ENCODE measurements at places on chromosomes 16 and 17. TPM values are rescaled to one million over a fixed set of nuclear protein-coding genes. Genes with fewer than 3 reads are reported as not detected.

EPOP gene
- polyA plus RNA-seq = 1.4 TPM

- DNase-seq = no peak
These were observed 22.1 kb downstream of the MYO18A start for GRCh38 chr17:29158096-29158487.

GRCh38 chr17:31568121-31568520 lies 176.6 kb downstream of the RAB11FIP4 start:
- DNase-seq = no peak

ENPP7 gene
- 5.7 TPM for polyA plus RNA-seq

DNA sequence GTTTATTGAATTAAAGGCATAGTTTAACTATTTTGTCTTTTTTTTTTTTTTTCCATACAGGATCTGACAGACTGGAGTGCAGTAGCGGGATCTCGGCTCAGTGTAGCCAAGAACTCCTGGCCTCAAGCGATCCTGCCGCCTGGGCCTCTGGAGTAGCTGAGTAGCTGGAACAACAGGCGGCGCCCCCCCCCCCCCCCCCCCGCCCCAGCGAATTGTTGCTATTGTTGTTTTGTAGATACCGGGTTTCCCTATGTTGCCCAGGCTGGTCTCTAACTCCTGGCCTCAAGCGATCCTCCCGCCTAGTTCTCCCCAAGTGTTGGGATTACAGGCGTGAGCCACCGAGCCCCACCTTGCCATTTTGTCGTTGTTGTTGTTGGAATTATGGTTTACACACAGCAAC lies 1.3 kb upstream of the CENPV start:
- DNase-seq = no peak

CFAP97D1 gene
- 0.08 TPM for polyA plus RNA-seq

DNA sequence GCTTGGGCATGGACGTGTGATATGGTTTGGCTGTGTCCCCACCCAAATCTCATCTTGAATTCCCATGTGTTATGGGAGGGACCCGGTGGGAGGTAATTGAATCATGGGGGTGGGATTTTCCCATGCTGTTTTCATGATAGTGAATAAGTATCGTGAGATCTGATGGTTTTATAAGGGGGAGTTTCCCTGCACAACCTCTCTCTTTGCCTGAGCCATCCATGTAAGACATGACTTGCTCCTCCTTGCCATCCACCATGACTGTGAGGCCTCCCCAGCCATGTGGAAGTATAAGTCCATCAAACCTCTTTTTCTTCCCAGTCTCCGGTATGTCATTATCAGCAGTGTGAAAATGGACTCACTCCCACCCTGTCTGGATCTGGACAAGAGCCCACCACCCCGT lies 393.4 kb downstream of the SEC14L1 start:
- no peak for DNase-seq

GRCh38 chr16:2429771-2430663 lies 770 bp downstream of the CCNF start:
- DNase-seq = no peak

GRCh38 chr16:76265434-76266045 lies 11.7 kb upstream of the CNTNAP4 start:
- no peak for DNase-seq

- no peak for DNase-seq
These were observed 12.4 kb upstream of the HEATR6 start for GRCh38 chr17:60091109-60091508.

- no peak for DNase-seq
These were observed 142.6 kb upstream of the PLCG2 start for GRCh38 chr16:81636298-81636993.

- DNase-seq = no peak
These were observed 193.7 kb downstream of the SHCBP1 start for GRCh38 chr16:46427340-46428107.

DNA sequence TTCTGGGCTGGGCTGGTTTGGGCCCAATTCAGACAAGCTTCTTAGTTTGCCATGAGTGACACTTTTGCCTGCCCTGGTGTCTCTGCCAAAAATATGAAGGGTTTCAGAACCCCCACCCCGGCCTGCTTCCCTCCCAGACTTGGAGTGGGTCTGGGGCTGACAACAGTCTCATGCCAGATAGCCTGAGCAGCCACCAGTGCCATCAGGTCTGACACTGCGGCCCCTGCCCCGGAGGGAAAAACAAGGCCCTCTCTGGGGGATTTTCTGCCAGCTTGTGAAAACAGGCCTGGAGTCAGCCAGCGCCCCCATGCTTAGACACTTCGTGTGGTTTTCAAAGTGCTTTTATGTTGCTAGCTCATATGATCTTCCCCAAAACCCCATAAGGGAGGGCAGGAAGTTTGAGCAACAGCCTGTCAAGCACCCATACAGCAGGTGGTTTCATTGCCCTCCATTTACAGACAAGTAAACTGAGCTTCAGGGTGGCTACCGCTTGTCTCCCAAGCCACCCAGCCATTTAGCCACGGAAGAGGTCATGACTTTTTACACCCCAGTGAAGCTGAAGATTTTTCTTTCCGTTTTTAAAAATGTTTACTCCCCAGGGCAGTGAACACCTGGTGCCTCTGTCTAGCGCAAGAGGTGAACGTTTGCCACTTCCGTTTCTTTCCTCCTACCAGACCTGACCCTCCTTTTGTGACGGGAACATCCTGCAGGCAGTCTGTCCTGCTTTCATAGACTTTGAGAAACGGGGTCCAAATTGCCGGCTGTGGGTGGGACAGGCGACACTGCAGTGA lies 300.6 kb downstream of the SEC14L1 start:
- no peak for DNase-seq

PNMT gene
- polyA plus RNA-seq = 2.1 TPM

GRCh38 chr16:27174798-27175197 lies 28.5 kb upstream of the KDM8 start:
- DNase-seq = no peak

DNA sequence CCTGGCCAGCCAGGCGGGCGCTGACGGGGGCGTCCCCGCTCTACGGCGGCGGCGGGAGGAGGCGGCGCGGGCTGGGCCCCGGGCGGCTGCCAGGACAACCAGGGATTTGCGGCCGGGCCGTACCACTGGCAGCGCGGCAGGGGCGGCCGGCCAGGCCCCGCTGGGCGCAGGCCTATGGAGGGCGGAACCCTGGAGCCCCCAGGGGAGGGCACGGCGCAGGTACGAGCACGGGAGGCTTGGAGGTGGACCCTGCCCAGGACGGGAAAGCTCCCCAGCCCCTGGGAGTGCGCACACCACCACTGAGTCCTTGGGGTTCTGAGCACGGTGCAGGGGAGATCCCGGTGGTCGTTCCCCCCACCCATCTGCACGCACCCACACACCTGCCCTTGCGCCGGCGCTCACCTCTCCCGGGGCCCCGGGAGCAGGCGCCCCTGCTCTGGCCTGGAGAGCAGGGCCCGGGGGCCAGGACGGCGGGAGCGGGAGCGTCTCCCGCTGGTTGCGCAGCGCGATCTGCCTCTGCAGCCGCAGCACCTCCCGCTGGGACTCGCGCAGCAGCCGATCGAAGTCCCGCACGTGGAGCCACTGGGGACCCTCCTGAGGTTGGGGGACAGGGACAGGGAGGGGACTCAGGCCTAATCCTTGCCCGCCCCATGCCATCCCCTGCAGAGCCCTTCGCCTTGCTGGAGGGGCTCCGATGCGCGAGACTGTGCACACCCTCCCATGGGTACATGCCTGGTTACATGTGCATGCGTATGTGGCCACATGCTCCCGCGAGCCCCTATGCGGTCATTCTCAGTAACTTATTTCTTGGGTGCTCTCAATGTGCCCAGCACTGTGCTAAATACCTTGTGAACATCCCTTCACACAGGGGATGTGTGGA lies 3.9 kb downstream of the TSPOAP1 start:
- no peak for DNase-seq

GRCh38 chr16:18800775-18801144 lies 589 bp downstream of the ARL6IP1 start:
- DNase-seq = no peak

- no peak for DNase-seq
These were observed 41.4 kb downstream of the SETD6 start for GRCh38 chr16:58556678-58557077.

RPL26 gene
- polyA plus RNA-seq = 2,676 TPM

DNA sequence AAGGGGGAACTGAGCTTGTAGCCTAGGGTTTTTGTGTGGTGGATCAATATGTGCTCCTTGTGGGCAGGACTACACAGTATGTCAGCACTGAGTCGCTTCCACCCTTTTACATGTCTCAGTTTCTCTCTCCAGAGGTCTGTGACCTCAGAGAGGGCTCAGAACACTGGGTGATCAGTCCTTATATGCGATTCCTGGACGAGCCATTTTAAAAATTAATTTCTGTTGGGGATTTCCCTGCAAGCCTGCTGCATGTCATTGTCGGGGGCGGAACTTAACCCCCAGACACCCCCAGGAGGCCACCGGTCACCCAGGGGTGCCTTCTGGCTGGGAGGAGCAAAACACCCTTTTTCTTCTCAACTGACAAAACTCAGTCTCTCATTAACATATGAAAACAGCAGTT lies 14.1 kb downstream of the DHRS7B start:
- no peak for DNase-seq

DNA sequence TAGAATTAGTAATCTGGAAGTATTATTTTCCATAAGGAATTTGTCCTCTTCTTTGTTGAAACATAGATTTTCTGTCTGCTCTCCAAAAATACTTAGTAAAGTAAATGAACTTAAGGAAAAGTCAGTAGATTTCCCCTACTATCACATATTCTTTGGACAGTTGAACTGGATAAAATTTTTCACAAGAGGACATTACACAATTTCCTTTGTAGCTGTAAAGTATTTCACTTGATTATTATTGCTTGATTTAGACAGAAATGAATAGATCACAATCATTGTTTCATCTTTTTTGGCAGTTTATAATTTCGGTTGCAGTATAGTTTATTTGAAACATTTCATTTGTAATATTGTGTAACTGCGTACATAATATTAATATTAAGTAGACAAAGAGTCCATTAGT lies 12.5 kb downstream of the CYB5B start:
- no peak for DNase-seq

DNA sequence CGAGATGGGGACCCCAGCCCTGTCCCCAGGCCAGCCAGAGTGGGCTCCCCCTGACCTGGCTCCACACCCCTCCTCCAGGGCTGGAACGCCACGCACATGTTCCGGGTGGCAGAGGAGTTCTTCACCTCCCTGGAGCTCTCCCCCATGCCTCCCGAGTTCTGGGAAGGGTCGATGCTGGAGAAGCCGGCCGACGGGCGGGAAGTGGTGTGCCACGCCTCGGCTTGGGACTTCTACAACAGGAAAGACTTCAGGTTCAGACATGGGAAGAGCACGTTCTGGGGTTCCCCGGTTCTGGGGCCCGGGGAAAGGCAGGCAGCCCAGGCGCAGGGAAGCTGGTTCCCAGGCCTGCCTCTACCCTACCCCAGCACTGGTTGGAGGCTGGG lies 4.6 kb downstream of the ACE start:
- DNase-seq = no peak

DNA sequence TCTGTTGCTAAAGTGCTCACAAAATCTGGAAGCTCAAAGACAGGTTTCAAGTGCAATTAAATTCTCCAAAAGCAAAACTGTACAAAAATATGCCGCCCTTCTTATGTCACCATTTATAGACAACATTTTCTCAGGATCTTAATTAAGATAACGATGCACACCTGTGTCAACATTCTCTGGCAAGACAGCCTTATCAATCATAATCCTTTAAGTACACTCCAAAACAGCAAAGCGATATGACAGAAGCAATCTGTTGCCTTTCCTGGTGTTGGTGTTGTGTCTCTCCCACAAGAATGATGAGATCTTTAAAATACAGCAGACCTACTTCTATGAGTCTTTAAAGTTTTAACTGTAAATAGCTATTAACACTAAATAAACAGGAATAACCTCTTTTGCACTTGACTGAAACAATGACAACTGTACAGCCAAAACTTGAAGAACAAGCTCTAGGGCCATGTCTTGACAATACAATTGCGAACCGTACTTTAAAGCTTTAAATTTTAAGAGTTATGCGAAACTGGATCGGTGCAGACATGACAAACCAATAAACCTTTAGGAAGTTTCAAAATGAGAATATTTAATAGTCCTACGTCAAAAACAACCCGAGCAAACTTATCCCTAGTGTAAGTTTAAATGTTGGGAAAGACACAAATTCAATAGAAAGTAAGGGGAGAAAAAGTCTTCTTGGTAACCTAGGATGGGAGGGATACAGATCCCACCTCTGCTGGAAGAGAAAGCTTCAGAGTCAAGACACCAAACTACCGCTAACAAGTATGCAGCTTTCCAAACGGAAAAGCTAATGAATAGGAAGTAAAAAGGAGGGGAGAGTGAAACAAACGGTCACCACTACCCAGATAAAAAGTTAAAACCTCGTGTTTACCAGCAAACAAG lies 3.3 kb upstream of the IRX5 start:
- DNase-seq = no peak

CCL4 gene
- 0.62 TPM for polyA plus RNA-seq

HS3ST6 gene
- polyA plus RNA-seq = 0.55 TPM

DNA sequence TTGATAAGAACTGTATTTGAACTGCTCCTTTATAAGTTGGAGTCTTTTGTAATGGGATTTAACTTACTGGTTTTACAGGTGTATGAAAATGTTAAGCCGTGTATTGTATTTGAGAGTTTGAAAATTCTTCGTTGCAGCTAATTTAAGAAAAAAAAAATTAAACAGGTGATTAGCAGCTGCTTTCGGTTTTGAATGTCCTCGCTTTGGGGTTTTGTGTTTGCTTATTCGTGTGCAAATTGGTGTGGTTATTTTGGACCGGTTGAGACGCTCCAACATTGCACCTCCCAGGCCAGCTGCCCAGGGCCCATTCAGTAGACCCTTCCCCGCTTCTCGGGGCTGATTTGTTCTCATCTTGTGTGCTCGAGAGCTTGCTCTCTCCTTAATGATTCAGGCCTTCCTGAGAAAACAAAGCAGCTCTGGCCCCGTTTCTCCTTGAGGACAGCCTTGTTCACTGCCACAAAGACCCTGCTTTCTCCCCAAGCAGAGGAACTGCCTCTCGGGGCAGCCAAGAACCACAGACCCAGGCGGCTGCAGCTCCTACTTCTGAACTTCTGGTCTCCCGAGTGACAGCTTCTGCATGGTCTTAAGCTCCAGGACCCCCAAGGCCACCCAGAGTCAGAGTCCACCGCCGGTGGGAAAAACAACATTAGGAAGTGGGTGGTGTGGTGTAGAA lies 100.5 kb downstream of the MSI2 start:
- no peak for DNase-seq

Data from left renal cortex interstitium (tissue), 4 donors.